ENCODE measurements at places on chromosomes 4 and X.

DNA sequence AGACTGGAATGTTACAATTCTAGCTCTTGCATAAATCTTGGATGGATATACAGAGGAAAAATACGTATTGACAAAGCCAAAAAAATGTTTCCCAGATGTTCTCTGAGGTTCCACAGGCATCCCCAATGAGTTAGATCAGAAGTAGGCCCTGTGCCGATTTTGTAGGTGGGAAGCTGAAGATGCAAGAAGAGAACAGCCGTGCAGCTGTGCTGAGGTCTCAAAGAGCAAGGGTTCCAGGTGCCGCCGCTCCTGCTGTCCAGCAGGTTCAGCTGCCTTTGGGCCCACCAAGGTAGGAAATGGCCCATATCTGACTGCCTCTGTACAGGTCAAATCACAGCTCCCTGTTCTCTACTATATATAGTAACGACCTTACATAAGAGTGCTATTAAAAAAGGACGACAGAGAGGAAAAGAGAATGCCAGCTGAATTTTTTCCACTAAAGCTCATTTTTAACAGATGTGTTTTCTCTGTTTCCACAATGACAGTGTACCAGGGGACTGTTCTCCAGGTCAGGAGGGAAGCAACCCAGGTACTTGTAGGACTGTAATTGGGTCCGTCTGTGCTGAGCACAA, 155.6 kb downstream of the CBR4 start:
- no peak for DNase-seq

GRCh38 chr4:78689700-78690323, 86.3 kb upstream of the BMP2K start:
- DNase-seq: no peak

DNA sequence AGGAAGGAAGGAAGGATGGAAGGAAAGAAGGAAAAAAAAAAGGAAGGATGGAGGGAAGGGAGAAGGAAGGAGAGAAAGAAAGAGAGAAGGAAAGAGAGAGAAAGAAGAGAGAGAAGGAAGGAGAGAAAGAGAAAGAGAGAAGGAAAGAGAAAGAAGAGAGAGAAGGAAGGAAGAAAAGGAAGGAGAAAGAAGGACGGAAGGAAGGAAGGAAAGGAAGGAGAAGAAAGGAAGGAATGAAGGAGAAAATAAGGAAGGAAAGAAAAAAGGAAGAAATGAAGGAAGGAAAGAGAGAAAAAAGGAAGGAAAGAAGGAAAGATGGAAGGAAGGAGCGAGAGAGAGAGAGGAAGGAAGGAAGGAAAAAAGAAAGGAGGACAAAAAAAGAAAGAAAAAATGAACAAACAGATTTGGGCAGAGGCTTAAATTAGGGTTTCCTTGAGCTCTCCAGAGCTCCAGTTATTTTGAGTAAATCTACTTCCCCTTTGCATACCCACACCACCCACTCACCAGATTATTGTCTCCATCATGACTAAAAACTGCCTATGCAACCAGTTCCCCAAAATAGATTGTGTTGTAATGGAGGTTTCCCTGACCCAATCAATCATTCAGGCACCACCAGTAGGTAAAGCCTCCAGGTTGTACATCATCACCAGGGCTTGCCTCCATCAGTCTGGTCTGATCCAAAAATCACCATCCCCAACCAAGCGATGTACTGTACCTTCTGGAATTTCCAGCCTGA, 1722.9 kb upstream of the PCDH10 start:
- no peak for DNase-seq

DNA sequence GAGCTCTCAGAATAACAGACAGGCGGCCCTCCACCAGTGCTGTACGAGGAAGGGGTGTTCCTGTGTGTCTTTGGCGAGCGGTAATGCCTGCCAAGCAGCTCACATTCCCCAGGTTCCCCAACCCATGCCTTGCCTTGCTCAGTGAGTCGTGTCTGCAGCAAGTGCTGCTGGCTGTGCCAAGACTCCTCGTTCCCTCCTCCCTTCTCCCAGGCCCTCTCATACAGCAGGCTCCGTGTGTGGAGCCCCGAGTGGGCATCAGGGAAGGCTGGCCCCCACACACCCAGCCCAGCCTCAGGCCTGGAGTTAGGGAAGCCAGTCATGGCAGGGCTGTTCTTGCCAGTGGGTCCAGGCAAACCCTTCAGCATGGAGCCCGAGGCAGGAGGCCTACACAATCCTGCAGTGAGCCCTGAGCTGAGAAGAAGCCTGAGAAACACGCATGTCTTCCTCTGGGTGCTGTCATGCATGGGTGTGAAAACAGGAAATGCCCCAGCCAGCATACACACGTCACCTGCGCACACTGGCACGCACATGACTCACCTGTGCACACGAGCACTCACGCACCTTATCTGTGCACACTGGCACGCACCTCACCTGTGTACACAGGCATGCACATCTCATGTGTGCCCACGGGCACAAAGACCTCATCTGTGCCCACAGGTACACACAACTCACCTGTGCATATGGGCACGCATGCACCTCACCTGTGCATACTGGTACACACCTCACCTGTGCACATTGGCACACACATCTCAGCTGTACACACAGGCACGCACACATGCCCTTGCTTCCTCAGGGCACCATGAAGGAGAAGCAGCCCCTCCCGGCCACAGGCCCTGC, 238.7 kb downstream of the DHRSX start:
- DNase-seq: no peak

GRCh38 chr4:53067125-53067802, 205.1 kb downstream of the RASL11B start:
- DNase-seq: no peak

- no peak for DNase-seq
Observed at GRCh38 chrX:53654376-53654775, 32.1 kb downstream of the HUWE1 start.

- no peak for DNase-seq
Observed at GRCh38 chrX:131588995-131589394, 45.1 kb downstream of the OR13H1 start.

GRCh38 chrX:41337140-41337539, 3.2 kb downstream of the DDX3X start:
- DNase-seq: no peak

GRCh38 chrX:150610043-150610442, 41.6 kb downstream of the MTM1 start:
- DNase-seq: no peak

- no peak for DNase-seq
Observed at GRCh38 chr4:32472918-32473317, 1752.7 kb downstream of the PCDH7 start.

- DNase-seq: no peak
Observed at GRCh38 chr4:5988086-5988845, 30.0 kb downstream of the C4orf50 start.

DNA sequence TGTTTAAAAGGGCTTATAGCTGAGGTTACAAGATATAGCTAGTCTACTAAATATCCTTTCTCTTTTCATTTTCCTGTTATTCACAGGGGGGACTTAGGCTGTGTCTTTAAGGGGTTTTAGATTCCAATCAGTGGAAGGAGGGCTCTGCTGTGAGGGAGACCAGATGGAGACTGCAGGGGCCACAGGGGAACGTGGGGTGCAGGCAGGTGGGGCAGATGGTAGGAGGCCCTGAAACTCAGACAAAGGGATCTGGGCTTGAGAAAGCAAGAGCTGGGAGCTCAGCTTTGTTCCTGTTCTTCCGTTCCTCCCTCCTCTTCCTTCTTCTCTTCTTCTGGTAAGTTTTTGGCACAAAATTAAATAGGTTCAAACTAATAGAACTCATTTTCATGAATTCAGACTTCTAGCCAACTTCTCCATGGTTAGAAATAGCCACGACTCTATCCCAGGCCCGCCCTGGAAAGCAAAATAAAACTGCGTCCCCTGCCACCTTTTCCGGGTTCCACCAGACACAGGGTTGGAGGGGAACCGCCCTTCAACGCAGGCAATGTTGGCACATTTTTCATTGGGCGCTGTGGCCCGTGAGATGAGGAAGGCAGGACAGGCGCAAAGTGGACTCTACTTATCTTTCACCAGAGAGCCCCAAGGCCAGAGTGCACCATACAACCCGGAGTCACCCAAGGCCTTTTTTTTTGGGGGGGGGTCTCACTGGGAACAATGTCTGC, 3.5 kb upstream of the TMSB4X start:
- DNase-seq: no peak

GRCh38 chrX:30931920-30932319, 42.9 kb upstream of the TAB3 start:
- DNase-seq: no peak

- no peak for DNase-seq
Observed at GRCh38 chrX:135421932-135422809, at the start of gene SMIM10L2A. Gene SMIM10L2A, plus strand, starts transcription at chrX:135421944. Its CDS starts 188 bp downstream, at chrX:135422132.

- no peak for DNase-seq
Observed at GRCh38 chrX:129360175-129360574, 163.1 kb downstream of the SMARCA1 start.

- DNase-seq: no peak
Observed at GRCh38 chr4:17491196-17491595, 20.7 kb downstream of the QDPR start.

- no peak for DNase-seq
Observed at GRCh38 chr4:98630737-98631454, 27.5 kb downstream of the TSPAN5 start.

DNA sequence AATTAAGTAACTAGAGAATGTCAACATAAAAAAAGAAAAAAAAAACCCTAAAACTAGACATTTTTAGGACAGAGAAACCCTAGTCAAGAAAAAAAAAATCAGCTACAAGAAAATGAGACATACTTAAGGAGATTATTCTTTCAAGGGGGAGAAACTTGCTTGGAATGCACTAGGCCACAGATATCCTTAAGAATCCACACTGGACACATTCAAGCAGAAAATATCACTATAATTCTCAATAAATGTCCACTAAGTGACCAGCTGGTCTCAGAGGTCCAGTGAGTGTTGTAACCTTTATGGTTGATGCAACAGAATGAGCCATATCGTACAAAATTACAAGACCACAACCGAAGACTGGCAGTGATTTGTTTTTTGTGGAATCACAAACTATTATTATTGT, 15.6 kb upstream of the IBSP start:
- no peak for DNase-seq

- no peak for DNase-seq
Observed at GRCh38 chrX:79078114-79078513, 66.4 kb upstream of the GPR174 start.

- DNase-seq: no peak
Observed at GRCh38 chr4:152990471-152991131, 54.5 kb downstream of the FHDC1 start.

GRCh38 chr4:63218856-63219255, 1190.4 kb downstream of the TECRL start:
- no peak for DNase-seq

GRCh38 chr4:111652236-111652635, 493.0 kb upstream of the FAM241A start:
- no peak for DNase-seq

DNA sequence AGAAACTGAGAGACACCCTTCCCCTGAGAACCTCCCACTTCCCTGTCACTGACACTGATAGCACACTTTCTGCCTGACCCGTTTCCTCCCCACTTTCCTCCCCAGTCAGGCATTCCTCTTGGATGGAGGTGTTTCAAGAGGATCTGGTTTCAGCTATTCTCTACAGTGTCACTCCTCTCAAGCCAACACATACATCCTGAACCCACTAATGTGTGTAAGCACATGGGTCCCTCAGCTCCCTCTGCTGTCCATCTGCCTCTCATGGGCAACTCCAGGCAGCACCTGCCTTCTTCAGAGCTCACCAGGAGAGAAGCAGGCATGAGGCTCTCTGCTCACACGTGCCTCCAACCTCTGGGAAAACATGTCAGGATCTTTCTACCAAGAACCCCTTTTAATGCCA, 207.6 kb downstream of the NAF1 start:
- DNase-seq: no peak

DNA sequence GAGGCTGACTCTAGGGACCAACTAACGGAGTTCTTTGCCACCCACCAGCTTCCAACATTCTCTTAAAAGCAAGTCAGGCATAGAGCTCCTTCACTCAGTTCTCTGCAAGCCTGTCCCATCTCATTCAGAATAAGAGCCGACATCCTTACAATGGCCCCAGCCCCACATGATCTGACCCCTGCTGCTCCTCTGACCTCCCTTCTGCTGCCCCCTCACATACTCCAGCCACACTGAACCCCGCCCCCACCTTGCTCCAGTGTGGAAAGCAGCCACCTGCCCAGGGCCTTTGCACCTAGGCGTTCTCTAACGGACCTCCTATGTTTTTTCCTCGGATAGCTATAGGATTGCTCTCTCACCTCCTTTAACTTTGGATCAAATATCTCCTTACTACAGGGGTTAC, 143.2 kb upstream of the ETNPPL start:
- no peak for DNase-seq

DNA sequence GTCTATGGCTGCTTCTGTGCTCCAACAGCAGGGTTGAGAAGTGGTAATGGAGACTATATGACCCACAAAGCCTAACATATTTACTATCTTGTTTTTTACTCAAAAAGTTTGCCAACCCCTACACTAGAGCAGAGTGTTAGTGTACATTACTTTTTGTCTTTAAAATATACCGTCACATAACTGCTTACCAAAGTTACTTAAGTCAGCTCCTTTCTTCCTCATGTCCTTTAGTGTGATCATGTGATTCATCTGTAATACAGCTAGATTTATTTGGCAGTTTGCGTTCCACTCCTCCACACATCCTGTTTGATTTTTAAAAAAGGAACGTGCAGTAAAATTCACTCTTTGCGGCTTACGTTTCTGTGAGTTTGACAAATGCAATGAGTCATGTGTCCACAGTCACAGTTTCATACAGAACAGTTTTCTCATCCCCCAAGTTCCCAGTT, 162.4 kb upstream of the GPRIN3 start:
- no peak for DNase-seq

DNA sequence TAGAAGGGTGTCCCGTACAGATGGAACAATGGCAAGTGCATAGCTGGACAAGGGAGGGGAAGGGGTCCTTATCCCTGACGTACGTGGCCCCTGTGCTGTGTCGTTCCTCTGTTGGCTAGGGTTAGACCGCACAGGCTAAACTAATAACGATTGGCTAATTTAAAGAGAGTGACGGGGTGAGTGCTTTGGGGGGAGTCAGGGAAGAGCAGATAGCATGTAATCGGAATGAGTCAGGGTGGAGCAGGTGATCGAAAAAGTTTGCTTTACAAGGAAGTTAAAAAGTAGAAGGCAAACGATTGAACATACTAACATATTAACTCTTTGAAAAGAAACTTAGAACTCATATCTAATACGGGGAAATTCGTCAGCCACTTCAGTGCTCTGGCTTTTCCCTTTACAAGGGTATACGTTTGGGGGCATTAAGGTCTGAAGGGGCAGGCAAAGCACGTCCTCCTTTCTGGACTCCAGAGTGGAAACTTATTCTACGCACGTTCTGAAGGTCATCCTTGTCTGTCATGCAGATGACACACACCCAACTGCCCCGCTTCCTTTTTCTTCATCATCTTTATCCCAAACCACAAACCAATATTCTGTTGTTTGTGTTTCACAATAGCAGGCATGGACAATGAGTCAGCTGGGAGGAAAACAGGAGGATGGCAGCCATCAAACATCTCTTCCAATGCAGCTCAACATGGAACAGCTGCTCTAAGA, 10.2 kb upstream of the CRLF2 start:
- no peak for DNase-seq

GRCh38 chrX:14775416-14775815, 97.5 kb downstream of the FANCB start:
- DNase-seq: no peak

DNA sequence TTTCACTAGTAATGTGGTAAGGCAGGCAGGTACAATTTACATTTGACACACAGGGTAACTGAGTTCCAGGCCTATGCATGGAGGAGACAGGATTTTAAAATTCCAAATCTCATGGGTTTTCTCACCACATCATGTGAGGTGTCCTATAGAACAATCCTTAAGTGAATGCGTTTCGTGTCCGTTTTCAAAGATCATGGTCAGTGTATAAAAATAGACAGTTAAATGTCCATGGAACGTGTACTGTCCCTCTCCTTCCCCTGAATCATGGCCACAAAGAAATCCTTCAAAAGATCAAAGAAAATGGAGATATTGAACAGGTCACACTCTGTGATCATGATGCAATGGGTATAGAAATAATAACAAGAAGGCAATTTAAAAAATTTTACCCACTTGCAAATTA, 42.0 kb downstream of the LIMCH1 start:
- DNase-seq: no peak
